ENCODE measurements at places on chromosomes 3 and 15. TPM values are rescaled to one million over a fixed set of nuclear protein-coding genes. Genes with fewer than 3 reads are reported as not detected.

GABRG3 gene
- total RNA-seq, result not detected

GDPGP1 gene
- 3.9 TPM for total RNA-seq

SLC9C1 gene
- total RNA-seq, result 0.56 TPM

LPP gene
- total RNA-seq, result 51.3 TPM

UBA7 gene
- total RNA-seq, result 24.7 TPM

DTX3L gene
- 15.9 TPM for total RNA-seq

CALML4 gene
- total RNA-seq, result 0.85 TPM

MITF gene
- total RNA-seq, result 8.5 TPM

GOLGA6L7 gene
- total RNA-seq, result not detected

NOX5 gene
- under 0.01 TPM for total RNA-seq

DNAH12 gene
- total RNA-seq, result 0.28 TPM

ZNF774 gene
- total RNA-seq, result 3.1 TPM

TMEM108 gene
- under 0.01 TPM for total RNA-seq

CHRM5 gene
- total RNA-seq, result not detected

ASB14 gene
- total RNA-seq, result not detected

WHAMM gene
- total RNA-seq, result 4.2 TPM

ZNF106 gene
- total RNA-seq, result 73.6 TPM

IL17RC gene
- total RNA-seq, result 27.6 TPM

C3orf85 gene
- total RNA-seq, result not detected

TRH gene
- total RNA-seq, result under 0.01 TPM

CORO2B gene
- total RNA-seq, result 12.3 TPM

PPARG gene
- total RNA-seq, result 24.0 TPM

PHC3 gene
- total RNA-seq, result 25.4 TPM

RPSA gene
- total RNA-seq, result 1,030 TPM

SCG5 gene
- 54.4 TPM for total RNA-seq

DPPA2 gene
- not detected for total RNA-seq

WDR93 gene
- total RNA-seq, result under 0.01 TPM

EIF1B gene
- total RNA-seq, result 15.0 TPM

SCAANT1 gene
- total RNA-seq, result not detected
